ENCODE measurements at places on chromosomes 5 and 9.

GRCh38 chr9:109274884-109275730 is 45.8 kb downstream of the EPB41L4B start:
- DNase-seq, result no peak

- no peak for DNase-seq
These were observed 1.9 kb upstream of the RNF38 start for GRCh38 chr9:36401897-36402480.

- no peak for DNase-seq
These were observed 340.5 kb downstream of the PIK3R1 start for GRCh38 chr5:68555907-68556681.

- DNase-seq, result peak; percentile 10
These were observed 558 bp upstream of the SMAD5 start for GRCh38 chr5:136132087-136132486.

DNA sequence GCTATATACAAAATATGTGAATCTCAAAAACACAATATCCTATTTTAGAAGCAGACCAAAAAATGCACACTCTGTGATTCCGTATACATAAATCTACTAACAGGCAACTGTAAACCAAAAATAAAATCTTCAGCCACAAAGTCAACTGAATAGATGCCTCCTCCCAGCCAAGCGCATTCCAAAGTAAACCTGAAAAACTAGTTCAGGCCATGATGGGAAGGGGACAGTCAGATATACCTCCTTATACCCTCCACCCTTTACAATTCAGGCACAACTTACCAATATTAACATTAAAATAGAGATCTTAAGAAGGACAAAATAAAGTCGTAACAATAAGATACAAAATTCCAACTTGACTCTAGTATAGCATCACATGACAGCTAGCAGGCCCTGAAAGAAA is 1604.5 kb upstream of the NUDT12 start:
- no peak for DNase-seq

GRCh38 chr9:89715881-89716280 is 111.1 kb downstream of the GADD45G start:
- DNase-seq, result no peak

All from amniotic epithelial cell (primary cell).